ENCODE measurements at places on chromosomes 6 and 20. TPM values are rescaled to one million over a fixed set of nuclear protein-coding genes. Genes with fewer than 3 reads are reported as not detected.
A peak's percentile ranks its signal among the peaks of the same experiment; 100 is the strongest.

The PHF10 gene
- 49.9 TPM for total RNA-seq

The LY6G6C gene
- total RNA-seq, result not detected

The CPXM1 gene
- total RNA-seq, result 2.9 TPM

The ID1 gene
- total RNA-seq, result 450 TPM

DNA sequence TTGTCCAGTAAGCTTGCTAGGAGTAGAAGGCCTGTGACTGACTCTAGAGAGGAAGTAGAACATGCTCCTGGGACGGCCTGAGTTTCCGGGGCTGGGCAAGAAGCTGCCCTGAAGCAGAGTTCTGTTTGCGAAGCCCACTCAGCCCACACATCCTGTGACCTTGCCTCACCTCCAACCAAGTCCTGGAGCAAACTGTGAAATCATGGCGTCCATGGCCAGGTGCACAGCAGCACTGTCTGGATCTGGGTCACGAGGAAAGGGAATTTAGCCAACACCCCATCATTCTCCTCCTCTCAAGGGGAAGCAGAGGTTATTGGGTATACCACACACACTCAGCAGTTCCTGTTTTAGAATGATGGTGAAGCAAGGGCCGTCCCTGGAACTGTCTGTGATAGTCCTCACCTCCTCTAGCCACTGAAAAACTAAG is 87.5 kb downstream of the CRYBG1 start:
- no peaks in the 10 kb centered on the region for H3K36me3 ChIP-seq
- H3K27ac ChIP-seq, result no peak overlapping the region
- no peaks in the 10 kb centered on the region for H3K4me1 ChIP-seq
- no peak for DNase-seq
- H3K4me3 ChIP-seq, result no peak overlapping the region

DNA sequence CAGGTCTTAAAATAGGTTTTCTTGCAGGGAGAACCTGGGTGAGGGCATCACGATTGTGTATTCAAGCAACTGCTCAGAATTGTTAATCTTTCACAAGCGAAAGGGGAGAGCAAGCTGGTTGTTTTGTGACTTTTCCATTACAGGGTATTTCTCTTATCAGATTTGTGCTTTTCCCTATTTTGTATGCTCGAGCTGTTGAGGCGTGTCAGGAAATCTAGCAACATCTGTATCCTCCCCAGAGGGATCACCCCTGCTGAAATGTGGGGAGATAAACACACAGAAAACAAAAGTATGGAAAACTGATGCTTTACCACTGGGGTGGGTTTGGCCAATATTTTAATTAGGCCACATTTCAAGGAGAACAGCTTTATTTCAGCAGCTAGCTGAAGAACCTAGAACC is 187.0 kb downstream of the DTNBP1 start:
- DNase-seq, result no peak
- H3K36me3 ChIP-seq, result no peaks in the 10 kb centered on the region
- H3K27ac ChIP-seq, result peak overlapping the region; percentile 35
- peaks cover 40% of the 10 kb centered on the region for H3K4me1 ChIP-seq

DNA sequence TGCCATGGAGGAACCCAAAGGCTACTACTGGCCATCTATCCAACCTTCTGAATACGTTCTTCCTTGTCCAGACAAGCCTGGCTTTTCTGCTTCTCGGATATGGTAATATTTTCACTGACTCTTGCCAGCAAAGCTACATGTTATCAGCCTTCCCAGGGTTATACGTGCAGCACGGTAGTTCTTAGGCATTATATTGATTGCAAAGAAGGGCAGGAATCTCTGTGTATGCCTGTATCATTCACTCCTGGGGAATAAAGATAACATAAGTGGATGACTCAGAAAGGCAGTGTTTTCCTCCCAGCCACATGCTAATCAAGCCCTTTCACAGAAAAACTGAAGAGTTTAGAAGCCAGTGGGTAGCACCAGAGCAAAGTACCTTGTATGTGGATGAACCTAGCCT is 98.7 kb downstream of the ADGRG6 start:
- H3K27me3 ChIP-seq, result no peaks in the 10 kb centered on the region
- no peaks in the 10 kb centered on the region for H3K4me1 ChIP-seq
- H3K4me3 ChIP-seq, result no peak overlapping the region
- DNase-seq, result no peak
- H3K36me3 ChIP-seq, result no peaks in the 10 kb centered on the region
- H3K27ac ChIP-seq, result no peak overlapping the region

DNA sequence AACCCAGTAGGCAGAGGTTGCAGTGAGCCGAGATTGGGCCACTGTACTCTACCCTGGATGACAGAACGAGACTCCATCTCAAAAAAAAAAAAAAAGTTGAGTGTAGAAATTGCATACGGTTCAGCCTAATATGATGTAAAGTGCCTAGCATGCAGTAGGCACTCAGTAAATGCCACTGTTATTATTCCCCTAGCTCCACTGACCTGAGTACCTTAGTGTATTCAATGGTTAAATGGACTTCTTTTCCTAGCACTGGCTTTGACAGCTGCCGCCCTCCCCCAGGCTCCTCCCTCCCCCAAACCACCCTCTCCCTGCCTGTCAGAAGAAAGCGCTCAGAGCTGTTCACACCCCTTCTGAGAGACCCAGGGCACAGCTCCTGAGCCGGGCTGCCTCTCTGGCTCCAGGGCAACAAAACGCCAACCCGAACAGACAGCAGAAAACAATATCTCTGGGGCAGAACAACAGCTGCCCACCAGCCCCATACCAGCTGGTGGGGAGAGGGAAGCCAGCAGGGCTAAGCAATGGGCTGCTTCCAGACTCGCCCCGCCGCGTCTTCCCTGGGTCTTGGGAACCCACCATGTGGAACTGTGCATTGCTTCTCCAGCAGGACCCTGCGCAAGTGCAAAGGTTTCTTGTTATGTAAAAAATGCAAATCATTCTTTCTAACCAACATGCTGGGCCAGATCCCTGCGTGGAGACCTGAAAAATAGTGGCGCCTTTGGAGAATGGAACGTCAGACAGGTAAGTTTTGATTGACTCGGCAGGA is 4.5 kb downstream of the CPNE5 start:
- H3K27me3 ChIP-seq, result no peaks in the 10 kb centered on the region
- H3K4me1 ChIP-seq, result no peaks in the 10 kb centered on the region
- H3K4me3 ChIP-seq, result no peak overlapping the region
- peak overlapping the region; percentile 85 for H3K27ac ChIP-seq
- H3K36me3 ChIP-seq, result no peaks in the 10 kb centered on the region
- DNase-seq, result no peak

DNA sequence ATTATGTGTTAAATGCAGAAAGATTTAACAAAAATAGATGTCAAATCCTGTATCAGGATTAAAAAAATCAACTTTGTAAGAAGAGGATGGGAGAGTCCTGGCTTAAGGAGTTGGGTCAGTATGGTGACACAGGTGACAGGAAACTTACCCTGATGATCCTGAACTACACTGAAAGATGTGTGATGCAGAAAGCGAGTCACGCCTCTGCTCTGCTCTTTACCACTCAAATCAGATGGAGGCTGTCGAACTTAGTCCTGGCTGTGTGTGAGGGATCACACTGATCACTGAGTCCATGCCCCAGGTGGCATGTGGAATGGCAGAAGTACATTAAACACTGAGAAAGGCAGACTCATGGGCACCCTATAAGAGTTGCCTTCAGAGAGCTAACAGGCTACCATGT is 92.9 kb downstream of the GJA10 start:
- H3K4me1 ChIP-seq, result no peaks in the 10 kb centered on the region
- no peak overlapping the region for H3K4me3 ChIP-seq
- no peaks in the 10 kb centered on the region for H3K36me3 ChIP-seq
- no peak overlapping the region for H3K27ac ChIP-seq
- no peaks in the 10 kb centered on the region for H3K27me3 ChIP-seq

DNA sequence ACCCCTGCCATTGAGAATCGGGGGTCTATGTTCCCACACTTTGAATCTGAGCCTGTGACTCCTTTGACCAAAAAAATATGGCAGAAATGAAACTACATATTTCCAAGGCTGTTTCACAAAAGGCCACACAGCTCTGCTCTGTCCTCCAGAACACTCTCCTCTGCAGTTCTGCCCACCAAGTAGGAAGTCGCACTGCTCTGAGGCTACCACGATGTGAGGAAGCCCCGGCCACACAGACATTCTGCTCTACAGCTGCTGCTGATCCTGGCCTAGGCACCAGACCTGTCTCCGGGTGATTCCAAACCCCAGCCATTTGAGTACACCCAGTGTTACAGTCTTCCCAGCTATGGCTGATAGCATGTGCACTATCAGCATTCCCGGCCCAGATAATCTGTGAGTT is 85.1 kb downstream of the LYRM4 start:
- H3K27ac ChIP-seq, result no peak overlapping the region
- no peaks in the 10 kb centered on the region for H3K27me3 ChIP-seq
- no peak for DNase-seq
- H3K36me3 ChIP-seq, result no peaks in the 10 kb centered on the region
